ENCODE measurements at places on chromosomes 12 and 14. TPM values are rescaled to one million over a fixed set of nuclear protein-coding genes. Genes with fewer than 3 reads are reported as not detected.

STAT2 gene
- total RNA-seq: 63.3 TPM

TEDC1 gene
- 22.1 TPM for total RNA-seq

LRP6 gene
- total RNA-seq: 31.3 TPM

NFE2 gene
- total RNA-seq: not detected

ABCD2 gene
- total RNA-seq: not detected

IAPP gene
- total RNA-seq: not detected

XRCC3 gene
- total RNA-seq: 20.1 TPM

NEUROD4 gene
- not detected for total RNA-seq

LRP1-AS gene
- total RNA-seq: not detected

PPP2R5C gene
- 81.1 TPM for total RNA-seq

- no peak for DNase-seq
Measured at GRCh38 chr14:27727251-27727770, 1039.3 kb upstream of the FOXG1 start.

DNA sequence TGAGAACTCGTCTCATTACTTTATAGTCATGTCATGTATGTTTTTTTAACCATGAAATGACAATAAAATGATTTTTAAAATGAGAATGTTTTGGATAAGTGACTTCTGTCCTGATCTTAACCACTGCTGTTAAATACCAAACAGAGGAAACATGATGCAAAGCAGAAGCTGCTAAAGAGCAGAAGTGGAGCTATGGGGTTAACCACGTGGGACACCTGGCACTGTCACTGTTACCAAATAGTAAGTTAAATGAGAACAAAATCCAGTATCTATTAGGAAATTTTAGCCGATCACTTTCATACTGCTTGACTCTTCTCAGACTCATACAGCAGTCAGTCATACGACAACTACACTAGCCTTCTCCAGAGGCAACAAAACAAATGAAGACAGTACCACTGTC lies 82.4 kb downstream of the SCAF11 start:
- no peak for DNase-seq

GRCh38 chr12:59668674-59669073 lies 72.8 kb downstream of the SLC16A7 start:
- DNase-seq: no peak

GRCh38 chr14:21039585-21040369 lies 2.4 kb upstream of the RNASE7 start:
- peak; percentile 12 for DNase-seq

DNA sequence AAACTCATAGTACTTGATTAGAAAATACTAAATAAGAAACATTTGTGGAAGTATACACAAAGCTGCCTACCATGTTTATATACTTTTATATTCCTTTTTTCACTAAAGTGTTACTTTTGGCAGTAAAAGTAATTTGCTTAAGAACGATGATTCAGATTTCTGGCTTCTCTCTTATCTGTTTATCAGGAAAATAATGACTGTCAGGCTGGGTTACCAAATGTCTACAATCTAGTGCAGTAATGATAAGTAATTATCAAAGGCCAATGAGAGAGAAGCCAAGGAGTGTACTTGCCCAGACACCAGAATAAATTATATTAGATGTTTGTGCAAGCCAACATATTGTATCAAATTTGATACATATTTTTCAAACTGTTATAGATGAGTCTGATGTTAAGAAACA lies 113.4 kb downstream of the RALGAPA1 start:
- DNase-seq: no peak

GRCh38 chr14:91186515-91187066 lies 57.9 kb downstream of the GPR68 start:
- no peak for DNase-seq

- DNase-seq: no peak
Measured at GRCh38 chr12:53755893-53756292, 4.1 kb upstream of the CISTR start.

DNA sequence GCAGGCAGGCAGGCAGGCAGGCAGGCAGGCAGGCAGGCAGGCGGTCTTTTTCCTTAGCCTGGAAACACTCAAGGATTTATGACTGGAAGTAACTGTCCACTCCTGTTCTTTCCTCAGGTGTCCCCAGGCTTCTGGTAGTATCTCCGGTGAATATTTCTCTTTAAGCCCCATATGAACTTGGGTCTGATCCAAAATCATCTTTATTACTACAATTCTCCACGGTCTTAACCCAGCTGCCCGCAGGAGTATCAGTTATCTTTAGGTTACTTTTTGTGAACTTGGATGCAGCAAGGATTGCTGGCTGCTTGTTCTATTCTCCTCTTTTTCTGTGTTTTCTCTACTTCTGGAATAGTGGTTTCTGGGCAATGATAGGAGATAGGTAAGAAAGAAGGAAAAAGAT lies 3.3 kb downstream of the CSRNP2 start:
- DNase-seq: no peak

DNA sequence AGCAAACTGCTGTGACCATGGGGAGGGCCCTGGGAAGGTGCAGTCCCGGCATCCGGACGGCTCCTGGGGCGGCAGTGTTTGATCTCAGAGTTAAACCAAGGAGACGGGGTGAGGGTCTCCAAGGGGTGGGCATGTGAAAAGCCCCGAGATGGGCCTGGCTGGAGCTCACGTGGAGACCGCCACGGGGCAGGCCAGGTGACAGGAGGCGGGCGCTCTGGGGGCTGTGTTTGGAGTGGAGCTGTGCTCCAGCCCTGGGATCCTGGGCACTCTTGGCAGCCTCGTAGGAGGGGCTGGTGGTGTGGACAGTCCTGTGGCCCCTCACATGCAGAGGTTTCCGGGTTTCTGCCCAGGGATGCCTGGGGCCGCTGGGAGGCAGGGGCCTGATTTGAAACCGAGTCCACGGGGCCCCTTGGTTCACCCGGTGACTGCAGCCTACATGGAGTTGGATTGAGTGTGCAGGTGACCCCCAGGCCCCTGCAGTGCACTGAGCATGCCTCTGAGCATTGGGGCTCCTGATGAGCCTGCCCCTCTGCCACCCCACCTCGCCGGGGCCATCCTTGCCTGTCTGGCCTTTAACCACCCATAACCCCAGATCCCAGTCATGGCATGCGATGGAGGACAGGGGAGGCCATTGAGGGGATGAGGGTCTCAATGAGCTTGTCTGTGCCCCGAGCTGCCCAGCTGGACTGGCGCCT lies 8.4 kb downstream of the KIF26A start:
- DNase-seq: no peak

- no peak for DNase-seq
Measured at GRCh38 chr14:49615776-49616175, 4.7 kb downstream of the RPL36AL start.

DNA sequence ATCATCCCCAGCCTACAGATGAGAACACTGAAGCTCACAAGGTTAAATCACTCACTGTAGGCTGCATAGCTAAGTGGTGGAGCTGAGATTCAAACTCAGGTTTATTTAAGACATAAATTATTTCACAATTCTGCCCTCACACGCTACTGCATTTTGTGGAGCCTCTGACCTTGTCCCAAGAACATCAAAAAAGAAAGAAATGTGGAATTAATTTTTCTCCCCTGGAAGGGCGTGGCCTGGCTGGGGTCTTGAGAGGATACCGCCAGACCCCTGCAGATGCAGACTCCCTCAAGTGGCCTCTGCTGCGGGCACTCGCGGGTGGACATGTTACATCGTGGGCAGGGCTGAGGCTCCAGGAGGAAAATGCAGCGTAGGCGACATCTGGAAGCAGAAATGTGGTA lies 40.6 kb downstream of the LTBP2 start:
- peak; percentile 65 for DNase-seq

- DNase-seq: peak; percentile 78
Measured at GRCh38 chr12:104288635-104289274, 14.8 kb upstream of the EID3 start.

DNA sequence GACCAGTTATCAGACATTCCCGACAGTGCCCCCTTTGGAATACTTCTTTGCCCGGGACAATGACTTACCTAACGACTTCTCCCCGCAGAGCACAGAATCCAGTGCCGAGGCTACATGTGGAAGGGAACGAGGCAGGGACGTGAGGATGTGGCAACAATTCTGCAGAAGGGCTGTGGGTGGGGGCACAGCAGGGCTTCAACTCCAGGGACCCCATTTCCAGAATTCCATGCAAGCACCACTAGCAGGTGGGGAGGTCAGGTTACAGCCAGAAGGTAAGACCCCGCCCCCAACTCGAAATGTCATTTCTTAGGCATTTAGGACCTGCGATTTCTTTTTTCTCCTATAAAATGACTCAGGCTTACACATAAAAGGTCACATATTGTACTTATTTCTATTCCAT lies 207.9 kb downstream of the TMEM132C start:
- no peak for DNase-seq

DNA sequence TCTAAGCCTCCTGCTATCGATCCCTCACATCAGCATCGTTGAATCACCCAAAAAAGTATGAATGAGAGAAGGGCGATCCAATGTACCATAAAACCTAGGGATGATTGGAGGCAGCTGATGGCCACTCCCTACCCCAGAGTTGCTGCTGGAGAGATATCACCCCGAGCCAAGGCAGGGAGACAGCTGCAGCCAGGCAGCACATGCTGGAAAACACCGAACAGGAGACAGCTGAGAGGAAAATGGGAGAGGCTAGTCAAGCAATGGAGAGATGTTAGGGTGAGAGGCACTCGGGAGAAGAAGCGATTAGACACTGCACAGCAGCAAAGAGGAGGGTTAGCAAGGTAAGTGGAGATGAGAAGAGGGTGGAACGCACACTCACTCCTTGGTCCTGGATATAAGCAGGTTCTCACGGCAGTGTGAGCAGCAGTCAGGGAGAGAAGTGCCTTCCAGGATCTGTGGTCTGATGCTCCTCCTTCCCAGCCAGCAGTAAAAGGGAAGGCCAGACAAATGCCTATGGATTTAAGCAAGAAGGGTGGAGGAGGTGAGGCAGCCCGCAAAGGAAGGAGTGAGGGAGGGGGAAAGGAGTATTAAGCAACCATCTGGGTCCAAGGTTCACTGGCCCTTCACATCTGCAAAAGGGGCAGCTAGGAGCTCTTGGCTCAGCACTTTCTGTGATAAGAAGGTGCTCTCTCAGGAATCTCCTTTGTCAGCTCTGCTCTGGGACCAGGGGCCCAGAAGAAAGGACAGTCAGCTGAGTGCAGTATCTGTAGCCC lies at the start of gene SLC7A7:
SLC7A7 (minus strand) TSS at position 495 of the 773 bp plus-strand sequence. CDS start 2,037 bp downstream, outside the sequence.
- no peak for DNase-seq

DNA sequence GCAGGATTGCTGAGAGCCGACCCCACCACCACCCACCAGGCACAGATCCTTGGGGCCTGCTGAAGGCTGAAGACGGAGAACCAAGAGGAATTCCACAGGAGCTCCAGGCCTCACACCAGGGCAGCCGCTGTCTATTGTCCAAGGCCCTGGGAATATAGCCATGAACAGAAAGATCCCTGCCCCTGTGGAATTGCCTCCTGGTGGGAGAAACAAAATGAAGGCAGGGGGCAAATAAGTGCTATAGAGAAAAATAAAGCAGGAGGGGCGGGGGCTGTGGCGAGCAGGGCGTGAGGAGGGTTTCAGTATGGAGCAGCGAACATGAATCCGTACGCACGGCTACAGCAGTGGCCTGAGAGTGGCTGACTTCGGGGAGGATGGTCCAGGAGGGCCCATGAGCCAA lies 96.1 kb downstream of the EML1 start:
- DNase-seq: no peak

- no peak for DNase-seq
Measured at GRCh38 chr12:37672655-37673260, 643.8 kb upstream of the ALG10B start.

- DNase-seq: no peak
Measured at GRCh38 chr12:47995981-47996401, 8.3 kb downstream of the COL2A1 start.

All from SJSA1 (cell line).